Stimulated activated memory B cell treated with anti-CD40 and anti-IgM and Interleukin-4, amounts not matched to agents 10 μg/mL and 1 μg/mL and 100 μg/mL, for 72 hours (primary cell): ENCODE measurements at places on chromosomes 4 and X.

DNA sequence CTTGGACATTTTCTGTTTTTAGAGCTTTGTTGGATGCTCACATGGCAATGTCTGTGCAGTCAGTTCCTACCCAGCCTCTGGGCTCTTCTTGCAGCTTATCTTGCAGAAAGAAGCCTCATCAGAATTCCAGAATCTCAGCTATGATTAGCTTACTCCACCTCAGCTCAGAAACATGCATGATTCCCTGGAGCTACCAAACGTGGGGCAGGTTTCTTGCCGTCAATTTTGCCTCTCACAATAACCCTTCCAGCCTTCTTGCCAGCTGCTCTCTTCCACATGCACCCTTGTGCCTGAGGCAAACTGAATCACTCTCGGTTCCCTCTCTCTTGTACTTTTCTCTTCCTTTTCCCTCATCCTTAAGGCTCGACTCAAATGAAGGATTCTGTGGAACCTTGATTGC, 141.4 kb downstream of the PTTG2 start:
- no peak for ATAC-seq

- ATAC-seq, result no peak
Observed at GRCh38 chr4:155522201-155522600, 144.4 kb upstream of the GUCY1A1 start.

DNA sequence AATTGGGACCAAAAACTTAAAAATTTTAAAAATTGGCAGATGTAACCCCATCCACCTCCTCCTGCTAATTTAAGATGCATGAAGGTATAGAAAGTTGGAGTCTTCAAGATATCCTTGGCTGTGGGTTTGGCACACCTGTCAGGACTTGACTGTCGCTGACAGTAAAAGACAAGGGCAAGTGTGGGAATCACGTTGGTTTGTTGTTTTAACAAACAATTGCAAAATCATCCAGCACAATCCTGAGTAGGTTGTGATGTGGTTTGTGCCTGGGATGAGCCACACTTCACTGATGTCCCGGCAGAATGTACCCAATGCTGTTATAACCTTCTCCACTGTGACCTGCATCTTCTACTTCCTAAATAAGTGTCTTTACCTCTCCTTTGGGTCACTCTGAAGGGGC, 24.0 kb downstream of the HOPX start:
- no peak for ATAC-seq

GRCh38 chr4:4245172-4245571, 2.9 kb downstream of the TMEM128 start:
- ATAC-seq, result no peak

GRCh38 chrX:107724653-107725052, 50.9 kb downstream of the TSC22D3 start:
- ATAC-seq, result no peak

- ATAC-seq, result no peak
Observed at GRCh38 chr4:109801895-109802319, at the start of gene CFI. Gene CFI, minus strand, starts transcription at chr4:109801999. Its CDS starts 28 bp downstream, at chr4:109801971.

DNA sequence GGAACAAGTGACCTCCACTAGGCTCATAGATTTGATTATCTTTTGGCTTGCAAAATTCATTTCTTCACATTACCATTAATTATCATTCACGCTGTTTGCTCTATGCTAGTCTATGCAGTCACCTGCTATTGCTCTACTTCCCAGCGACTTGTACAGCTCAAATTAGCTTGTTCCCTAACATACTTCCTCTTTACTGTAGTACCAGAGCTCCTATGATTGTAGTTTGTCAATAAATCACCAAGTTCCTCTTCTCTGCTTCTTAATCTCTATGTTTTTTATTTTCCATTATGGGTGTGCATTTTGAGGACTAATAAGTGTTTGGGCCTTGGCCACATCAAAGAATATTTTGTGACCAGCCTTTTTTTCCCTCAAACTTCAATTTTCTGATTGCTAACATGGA, 6.2 kb upstream of the GSPT2 start:
- no peak for ATAC-seq

DNA sequence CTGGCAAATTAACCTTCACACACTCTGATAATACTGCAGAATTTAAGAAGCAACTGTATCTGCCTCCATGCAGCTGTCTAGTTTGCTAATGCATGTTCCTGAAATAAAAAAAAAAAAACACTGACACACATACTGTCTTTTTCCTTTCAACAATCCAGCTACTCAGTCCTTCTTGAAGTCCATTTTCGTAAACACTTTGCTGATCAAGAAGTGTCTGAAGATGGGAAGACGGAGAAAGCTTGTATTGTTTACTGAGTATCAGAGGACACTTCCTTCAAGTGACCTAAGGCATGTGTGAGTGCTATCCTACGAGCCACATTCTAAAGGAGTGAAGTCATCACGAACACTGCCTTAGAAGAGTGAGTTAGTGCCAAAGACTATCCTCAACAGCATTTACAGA, 82.6 kb downstream of the LUZP4 start:
- no peak for ATAC-seq

DNA sequence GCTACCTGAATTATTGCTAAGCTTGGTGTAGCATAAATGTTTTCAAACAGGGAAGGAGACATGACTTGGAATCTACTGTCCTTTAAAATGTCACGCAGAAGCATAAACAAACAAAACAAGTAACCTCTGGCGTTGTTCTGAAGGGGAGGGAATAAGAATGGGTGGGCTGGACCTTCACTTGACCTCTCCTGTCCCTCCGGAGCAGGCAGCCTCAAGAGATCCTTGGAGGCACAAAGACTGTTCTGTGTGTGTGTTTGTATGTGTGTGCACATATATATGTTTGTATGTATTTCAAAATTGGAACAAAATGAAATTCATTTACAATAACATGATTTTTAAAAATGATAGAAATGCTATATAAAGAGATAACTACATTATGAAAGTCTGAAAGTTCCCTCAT, 91.3 kb upstream of the DCLK2 start:
- no peak for ATAC-seq
